ENCODE measurements at places on chromosomes 5 and 9.

GRCh38 chr5:117812861-117813260 lies 1175.5 kb downstream of the DTWD2 start:
- DNase-seq = no peak

DNA sequence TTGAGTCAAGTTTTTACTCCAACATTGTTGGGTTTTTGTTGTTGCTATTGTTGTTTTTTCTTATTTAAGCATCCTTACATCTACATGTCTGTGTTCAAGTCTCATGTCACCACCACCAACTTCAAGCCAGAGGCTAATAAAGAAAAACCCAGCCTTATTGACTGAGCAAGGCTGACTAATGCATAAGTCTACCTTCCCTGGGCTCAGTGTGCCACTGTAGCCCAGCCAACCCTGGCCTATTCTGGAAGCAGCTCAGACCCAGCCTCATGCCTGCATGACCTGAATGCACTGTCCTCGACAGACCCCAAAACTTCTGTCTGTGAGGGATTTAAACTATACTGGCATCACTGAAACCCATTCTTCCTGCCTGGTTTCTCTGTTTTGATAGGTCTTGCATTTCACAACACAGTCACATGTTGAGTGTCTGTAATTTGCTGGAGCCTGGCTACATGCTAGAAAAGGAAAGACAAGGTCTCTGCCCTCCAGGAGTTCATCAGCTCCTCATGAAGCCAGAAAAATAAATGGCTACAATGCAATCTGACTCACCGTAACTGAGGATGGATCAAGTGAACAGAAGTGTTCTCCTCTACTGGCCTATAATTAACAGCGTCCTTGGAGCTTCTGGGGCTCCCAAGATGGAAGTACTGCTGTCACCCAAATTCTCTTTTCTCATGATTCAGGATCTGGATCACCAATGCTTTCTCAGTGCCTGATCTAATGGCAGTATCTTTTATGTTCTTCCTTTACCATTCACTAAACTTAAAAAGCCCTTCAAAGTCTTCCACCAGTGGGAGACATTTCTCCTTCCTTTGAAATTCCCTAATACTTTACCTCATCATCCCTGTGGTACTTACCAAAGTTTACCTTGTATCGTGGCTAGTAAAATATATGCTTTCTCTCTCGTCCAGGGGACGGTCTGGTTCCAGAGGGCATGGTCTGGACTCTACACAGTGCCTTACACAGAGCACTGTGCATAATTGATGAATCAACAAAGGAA lies 103.9 kb upstream of the IFNE start:
- no peak for DNase-seq

DNA sequence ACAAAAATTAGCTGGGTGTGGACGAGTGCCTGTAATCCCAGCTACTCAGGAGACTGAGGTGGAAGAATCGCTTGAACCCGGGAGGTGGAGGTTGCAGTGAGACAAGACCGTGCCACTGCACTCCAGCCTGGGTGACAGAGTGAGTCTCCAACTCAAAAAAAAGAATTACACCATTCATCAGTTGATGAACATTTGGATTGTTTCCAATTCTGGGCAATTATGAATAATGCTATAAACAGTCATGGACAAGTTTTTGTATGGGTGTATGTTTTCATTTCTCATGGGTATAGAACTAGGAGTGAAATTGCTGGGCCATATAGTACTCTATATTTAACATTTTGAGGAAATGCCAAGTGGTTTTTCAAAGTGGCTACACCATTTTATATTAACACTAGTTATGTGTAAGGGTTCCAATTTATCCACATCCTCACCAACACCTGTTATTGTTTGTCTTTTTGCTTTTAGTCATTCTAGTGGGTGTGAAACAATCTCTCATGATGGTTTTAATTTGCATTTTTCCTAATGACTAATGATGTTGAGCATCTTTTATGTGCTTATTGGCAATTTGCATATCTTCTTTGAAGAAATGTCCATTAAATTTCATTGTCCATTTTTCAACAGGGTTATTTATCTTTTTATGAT lies 9.0 kb upstream of the CCDC125 start:
- no peak for DNase-seq

DNA sequence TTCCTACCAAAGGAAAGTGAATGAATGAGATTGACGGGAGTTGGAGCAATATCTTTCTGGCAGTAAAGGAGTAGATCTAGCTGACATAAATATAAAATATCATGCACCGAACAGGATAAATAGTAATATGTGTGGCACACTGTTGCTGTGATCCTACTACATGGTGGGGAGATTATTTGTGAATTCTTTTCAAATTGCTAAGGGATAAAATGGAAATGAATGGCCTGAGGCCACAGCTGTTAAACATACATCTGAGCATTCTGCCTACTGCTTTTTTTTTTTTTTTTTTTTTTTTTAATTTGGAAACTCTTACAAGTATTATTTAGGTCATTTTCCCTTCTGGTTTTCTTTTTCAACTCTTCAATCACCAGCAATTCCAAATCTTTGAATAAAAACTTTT lies 66.8 kb downstream of the MEF2C start:
- no peak for DNase-seq

- DNase-seq = no peak
Observed at GRCh38 chr9:137590123-137590468, 216 bp downstream of the ZMYND19 start.

All from AML-193 (cell line).